ENCODE measurements at places on chromosomes 1 and 21.
A peak's percentile ranks its signal among the peaks of the same experiment; 100 is the strongest.

- DNase-seq: no peak
Observed at GRCh38 chr1:81899214-81899821, 98.6 kb downstream of the ADGRL2 start.

DNA sequence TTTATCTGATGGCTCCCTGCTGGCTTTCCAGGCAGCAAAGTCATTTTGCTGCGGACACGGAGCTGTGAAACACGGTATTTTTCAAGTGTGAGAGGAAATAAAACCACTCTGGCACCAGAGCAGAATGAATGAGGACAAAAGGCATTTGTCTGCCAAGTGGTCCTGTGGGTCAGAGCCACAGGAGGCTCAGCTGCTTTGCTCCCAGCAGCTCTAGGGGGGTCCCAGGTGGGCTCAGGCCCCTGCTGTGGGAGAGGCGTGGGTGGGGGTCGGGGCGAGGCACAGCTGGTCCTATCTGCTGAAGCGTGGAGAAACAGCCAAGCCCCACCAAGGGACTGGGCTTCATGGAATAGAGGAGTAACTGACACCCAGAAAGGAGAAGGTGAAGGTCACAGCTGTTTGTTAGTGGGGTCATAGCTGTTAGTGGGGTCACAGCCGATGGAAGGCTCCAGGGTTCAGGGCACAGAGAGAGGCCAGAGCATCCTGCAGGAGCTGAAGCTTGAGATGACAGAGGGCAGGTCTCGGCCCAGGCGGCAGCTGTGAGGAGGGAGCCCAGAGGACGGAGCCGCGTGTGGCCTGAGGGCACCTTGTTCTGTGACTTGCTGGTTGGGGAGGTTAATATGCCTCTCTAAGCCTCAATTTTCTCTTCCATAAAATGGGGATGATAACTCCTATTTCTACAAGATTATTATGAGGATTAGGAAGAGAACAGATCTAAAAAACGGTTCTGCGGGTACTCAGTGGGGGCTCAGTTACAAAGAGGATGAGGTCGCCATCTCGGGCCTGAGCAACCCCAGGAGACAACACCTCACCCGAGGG lies 7.1 kb downstream of the KIF17 start:
- no peak for DNase-seq

GRCh38 chr1:30034105-30034626 lies 689.2 kb downstream of the MATN1 start:
- no peak for DNase-seq

DNA sequence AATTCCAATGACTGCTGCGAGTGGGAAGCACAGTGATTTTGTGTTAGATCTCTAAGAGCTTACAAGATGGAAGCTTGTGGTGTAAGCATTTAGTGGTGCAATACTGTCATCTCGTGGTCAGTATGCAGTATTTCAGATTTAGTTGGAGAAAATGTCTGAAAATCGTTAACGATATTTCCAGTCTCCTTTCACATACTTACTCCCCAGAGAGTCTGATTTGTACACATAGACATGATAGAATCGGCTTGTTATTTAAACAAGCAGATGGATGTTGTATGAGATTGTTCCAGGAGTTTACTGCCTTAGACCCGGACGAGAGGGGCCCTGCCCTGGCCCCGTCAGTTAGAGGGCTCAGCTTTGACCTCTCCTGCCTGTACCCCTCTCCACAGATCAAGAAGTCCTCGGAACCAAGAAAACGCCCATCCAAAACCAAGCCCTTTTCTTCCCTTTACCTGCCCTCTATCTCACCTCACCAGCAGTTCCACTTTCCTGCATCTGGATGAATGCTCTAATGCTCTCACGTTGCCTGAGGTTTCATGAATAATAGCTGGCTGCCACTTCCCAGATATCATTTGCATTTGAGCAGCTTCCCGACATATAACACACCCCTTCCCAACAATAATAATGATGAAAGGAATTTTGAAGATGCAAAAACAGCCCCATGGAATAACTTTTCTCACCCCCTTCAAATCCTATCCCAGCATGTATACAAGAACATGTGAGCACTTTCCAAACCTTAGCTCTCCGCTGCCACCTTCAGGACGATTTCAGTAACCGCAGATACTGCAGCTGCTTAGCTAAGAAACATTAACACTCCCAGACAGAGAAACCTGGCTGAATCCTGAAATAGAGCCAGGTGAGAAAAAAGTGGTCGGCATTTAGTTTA lies 247.3 kb downstream of the LTN1 start:
- DNase-seq: peak; percentile 87

DNA sequence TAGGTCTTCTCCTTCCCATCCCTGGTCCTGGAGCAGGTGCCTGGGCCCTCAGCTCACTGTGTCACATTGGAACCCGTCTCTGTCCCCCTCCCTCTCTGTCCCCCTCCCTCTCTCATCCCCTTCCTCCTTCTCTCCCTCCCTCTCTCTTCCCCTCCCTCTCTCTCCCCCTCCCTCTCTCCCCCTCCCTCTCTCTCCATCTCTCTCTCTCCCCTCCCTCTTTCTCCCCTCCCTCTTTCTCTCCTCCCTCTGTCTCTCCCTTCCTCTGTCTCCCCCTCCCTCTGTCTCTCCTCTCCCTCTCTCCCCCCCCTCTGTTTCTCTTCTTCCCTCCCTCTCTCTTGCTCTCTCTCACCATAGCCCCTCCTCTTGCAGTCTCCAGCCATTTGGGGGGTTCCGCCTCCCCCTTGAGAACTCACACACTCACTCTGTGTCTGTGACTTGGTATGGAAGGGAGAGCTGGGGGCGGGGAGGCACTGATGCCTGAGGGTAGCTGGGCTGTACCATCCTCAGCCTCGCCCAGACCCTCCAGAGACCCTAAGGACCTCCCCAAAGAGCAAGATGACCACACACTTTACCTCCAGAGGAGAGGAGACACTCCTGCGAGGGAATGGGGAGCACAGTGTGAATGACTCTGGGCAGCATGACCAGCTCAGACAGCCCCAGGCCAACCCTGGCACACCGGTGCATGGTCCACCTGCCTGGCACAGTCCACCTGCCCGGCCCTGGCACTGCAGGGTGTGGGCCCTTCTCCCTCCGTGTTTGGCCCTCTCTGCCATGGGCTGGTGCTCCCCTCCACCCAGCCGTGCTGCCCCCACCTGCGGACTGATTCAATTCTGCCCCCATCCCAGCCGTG lies 102.8 kb upstream of the ARHGEF16 start:
- no peak for DNase-seq

DNA sequence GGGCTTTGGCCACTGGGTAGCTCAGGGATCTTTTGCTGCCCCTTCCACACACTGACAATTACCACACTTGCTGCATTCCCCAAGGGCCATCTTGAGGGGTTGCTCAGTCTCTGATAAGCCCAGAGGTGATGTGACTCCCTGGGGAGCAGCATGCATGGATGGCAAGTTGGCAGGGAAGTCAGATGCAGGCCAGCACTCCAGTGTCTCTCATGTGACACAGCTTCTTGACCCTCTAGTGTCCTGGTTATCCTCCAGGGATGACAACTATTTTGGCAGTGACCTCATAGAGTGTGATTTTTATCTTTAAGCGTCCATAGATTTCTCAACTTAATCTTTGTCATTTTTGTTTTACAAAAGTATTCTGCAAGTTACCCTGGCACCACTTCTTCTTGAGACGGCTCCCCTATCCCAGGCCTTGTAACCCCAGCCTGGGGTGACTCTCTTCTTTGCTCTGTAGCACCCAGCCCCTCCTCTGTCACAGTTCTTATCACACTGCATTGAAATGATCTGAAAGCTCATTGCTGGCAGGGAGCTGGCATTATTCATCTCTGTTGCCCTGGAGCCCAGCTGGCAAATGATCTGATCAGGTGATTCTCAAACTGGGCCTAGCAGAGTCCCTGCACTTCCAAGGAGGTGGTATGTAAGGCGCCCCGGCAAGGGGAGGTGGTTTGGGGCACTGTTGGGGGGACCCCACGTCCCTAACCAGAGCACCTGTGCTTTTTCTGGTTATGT lies 72.6 kb downstream of the TENT5C start:
- no peak for DNase-seq

DNA sequence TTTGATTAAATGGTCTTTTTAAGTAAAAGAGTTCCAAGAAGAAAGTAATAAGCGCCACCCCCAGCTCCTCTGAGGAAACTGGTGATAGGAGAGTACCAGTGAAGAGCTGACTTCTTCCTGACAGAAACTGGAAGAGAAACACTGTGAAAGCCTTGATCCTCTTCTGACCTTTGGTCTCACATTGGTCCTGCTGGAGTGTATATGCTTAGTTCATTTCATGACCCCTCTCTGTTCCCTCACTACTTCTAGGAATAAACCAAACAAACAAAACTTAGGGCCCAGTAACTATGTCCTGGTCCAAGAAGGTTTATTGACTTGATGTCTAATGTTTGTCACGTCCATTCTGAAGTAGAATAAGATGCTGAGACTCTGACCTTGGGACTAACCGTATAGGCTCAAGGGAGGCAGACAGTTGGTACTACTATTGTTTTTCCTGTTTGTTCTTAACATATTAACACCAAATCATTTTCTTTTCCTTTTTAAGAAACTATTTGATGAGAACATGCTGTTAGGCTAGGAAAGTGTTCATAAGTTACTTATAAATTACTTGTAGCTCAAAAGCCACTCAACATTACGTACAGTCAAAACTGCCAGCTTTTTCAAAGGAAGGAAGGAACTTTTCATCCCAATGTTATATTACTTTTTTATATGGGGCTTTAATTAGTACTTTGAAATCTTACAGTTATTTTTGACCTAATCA lies 57.9 kb downstream of the MIER1 start:
- no peak for DNase-seq

GRCh38 chr1:199303035-199303434 lies 664.2 kb downstream of the PTPRC start:
- no peak for DNase-seq

GRCh38 chr1:44261962-44262361 lies 48.7 kb downstream of the DMAP1 start:
- no peak for DNase-seq

- no peak for DNase-seq
Observed at GRCh38 chr21:36162631-36163030, 6.0 kb downstream of the DOP1B start.

DNA sequence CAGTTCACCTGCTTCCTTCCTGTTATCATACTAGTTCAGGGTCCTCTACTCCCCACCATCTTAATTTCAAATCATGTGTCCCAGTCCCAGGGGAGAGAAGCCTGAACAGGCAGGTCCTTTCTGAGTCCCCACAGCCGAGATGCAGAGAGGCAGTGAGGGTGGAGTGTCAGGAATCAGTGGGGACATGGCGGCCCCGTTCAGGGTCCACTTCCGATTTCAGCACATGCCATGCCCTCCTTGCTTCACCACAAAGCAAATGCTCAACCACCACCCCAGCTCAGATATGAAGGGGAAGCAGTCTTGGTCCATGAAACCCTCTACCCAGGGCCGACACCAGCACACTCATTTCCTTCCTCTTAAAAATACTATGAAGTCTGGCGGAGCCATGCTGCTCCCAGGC lies 5.2 kb upstream of the SEMA4A start:
- no peak for DNase-seq

DNA sequence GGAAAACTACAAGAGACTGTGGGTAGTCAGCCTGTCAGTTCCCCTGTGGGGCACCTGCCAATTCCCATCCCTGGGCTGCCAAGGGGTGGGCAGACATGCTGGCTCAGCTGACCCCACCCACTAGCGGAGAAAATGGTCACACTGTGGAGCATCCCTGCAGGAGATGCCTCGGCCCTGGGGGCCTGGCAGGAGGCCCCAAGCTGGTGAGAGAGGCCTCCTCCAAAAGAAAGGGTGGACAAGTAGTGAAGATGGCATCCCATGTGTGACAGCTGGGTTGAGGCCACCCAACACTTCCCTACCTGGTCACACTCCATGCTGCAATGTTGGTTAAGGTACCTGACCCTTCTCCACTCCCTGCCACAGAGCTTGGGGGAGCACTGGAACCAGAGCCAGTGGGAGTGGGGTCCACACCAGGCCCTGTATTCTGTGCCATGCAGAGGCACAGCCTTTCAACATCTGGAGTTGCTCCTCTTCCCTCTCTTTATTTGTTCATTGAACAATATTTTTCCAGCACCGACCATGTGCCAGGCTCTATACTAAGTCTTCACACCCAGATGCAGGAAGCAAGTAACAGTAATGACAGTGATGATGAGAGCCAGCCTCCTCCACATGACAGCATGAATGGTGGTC lies 59.5 kb downstream of the KLHDC7A start:
- no peak for DNase-seq

- no peak for DNase-seq
Observed at GRCh38 chr1:45863218-45863617, 59.8 kb downstream of the MAST2 start.

DNA sequence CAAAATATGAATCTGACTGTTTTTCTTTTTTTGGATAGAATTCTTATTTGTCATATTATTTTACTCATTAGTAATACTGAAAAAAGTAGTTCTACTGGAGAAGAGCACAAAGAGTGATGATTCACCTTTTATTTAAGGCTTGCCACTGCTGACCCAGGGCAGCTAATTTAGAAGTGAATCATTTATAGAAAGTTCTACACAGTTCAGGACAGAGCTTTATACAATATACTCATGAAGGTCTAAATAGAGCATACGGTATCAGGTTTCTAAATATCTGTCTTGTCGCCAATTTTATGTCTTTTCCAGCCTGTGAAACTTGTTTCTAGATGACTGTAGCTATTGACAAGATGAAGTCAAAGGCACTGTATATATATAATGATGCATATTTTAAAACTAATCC lies 25.0 kb downstream of the GIPC2 start:
- DNase-seq: no peak

DNA sequence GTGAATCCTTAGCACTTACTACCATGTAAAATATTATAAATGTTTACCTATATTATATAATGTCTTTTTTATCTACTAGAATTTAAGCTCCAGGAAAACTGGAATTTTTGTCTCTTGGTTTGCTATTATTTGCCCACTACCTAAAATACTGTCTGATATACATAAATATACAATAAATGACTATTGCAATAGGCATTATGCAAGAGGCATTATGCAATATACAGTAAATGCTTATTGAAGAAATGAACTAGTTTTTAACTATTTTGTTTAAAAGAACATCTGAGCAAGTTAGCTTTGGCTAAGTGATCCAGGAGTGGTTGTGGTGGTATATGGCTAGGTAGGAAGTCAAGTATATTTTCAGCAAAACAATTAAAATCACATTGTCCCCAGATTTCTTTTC lies 640.2 kb upstream of the PKN2 start:
- DNase-seq: no peak

DNA sequence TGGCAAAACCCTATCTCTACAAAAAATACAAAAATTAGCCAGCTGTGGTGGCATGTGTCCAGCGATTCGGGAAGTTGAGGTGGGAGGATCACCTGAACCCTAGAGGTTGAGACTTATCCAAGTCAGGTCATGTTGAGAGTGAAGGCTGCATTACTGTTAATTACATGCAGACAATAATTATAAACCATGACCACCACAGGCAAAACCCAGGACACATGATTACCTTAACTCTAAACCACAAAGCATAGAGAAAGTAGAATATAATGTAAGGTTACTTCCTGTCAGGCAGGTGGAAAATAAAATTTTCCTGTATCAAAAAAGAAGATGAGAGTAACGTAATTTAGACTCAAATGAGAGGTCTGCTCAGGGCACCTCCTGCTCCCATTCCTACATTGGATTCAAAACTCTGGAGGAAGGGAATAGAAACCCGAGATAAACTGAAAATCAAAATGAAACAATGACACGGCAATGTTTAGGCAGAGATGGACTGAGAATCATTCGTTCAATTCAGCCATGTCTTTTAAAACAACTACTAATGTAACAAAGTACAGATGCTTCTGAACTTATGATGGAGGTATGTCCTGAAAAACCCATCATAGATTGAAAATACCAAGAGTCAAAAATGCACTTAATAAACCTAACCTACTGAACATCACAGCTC lies 33.6 kb downstream of the RGS8 start:
- DNase-seq: no peak

GRCh38 chr1:182603646-182604174 lies 479 bp downstream of the RGS16 start:
- DNase-seq: no peak

Measured in hematopoietic multipotent progenitor cell treated with erythropoietin and hydrocortisone succinate and interleukin-3 and kit ligand, for 8 days (in vitro differentiated cells).